ENCODE measurements at places on chromosomes 2 and 18.

- DNase-seq, result no peak
Observed at GRCh38 chr2:146850746-146851145, 994.1 kb upstream of the ACVR2A start.

DNA sequence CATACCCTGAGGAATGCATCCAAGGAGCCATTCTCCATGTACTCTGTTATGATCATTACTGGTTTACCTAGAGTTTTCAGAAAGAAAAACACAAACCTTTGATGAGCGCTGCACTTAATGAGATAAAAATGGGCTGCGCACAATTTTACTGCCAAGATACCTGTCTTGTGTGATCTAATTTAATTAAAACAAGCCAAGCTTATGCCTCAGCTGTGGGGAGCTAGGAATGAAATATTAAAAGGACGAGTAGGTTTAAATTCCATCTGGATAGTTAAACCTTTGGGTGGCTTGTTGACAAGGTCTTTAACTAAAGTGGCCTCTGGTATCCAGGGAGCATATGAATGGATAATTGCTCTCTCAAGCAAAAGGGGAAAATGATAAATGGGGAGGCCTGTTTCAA is 135.0 kb downstream of the EPHA4 start:
- no peak for DNase-seq

- DNase-seq, result no peak
Observed at GRCh38 chr2:231884438-231885140, 41.6 kb downstream of the NPPC start.

- peak; percentile 7 for DNase-seq
Observed at GRCh38 chr2:204842661-204843485, 297.6 kb downstream of the PARD3B start.

All from LoVo (cell line).